8988T (cell line): ENCODE measurements at places on chromosomes 12 and 14.

DNA sequence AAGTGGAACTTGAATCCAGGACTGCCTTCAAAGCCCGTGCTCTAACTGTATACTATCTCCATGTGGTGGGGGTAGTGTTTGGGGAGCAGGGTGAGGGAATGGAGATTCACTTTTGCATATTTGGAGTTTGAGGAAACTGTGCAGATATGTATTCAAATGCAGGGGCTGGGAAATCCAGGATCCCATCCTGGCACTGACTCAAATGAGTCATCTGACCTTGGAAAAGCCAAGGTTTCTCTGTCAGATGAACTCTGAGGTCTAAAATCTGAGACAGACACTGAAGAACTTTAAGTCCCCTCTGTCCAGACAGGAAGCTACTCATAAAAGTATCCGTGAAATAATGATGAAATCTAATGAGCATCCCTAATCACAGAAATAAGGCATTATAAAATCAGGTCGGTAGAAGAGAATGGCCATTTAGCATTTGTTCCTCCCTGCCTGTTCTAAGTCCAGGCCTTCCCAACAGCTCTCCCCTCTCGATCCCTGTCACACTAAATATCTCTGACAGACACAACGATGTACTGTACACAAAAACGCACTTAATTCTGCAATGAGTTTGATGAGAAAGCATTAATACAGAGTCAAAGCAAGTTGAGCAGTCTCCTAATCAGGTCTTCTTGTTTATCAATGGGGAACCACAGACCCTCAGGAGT, 14.4 kb downstream of the NIN start:
- DNase-seq, result no peak

DNA sequence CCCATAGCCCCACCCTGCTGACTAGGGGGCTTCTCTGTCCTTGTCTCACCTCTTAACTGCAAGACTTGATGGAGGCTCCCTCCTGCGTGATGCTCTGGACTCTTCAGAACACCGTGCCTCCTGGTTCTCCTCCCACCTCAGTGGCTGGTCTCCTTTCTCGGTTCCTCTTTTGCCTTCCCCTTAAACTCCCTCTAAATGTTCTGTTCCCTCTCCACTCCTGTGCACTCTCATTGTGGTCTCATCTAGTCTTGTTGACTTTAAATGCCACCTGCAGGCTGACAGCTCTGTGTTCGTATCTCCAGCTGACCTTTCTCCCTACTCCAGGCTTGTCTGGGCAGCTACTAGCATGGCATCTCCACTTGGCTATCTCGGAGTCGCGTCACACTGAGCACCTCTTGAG, 28.3 kb downstream of the DYNC1H1 start:
- DNase-seq, result no peak

GRCh38 chr12:75481013-75481705, 604 bp downstream of the GLIPR1 start:
- DNase-seq, result no peak

DNA sequence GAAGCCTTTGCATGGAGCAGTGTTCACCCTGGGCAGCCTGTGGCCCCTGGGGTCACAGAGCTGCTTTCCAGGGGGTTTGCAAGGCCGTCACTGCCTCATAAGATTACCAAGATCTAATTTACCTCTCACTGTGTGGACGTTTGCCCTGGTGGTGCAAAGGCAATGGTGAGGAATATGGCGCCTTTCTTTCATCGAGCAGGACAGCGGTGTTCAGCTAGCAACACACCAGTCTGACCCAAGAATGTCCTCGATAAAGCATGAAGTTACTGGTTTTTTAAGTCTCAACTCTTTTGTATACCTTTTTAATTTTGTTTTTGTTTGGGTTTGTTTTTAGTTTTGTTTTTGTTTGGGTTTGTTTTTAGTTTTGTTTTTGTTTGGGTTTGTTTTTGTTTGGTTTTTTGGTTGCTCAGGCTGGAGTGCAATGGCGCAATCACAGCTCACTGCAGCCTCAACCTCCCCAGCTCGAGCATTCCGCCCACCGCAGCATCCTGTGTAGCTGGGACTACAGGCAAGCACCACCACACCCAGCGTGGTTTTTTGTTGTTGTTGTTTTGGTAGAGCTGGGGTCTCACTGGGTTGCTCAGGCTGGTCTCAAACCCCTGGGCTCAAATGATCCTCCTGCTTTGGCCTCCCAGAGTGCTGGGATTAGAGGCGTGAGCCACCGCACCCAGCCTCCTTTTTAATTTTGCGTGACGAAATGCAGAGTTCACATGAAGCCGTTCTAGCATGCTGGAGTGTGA, 57.9 kb downstream of the PPP2R5C start:
- DNase-seq, result no peak

DNA sequence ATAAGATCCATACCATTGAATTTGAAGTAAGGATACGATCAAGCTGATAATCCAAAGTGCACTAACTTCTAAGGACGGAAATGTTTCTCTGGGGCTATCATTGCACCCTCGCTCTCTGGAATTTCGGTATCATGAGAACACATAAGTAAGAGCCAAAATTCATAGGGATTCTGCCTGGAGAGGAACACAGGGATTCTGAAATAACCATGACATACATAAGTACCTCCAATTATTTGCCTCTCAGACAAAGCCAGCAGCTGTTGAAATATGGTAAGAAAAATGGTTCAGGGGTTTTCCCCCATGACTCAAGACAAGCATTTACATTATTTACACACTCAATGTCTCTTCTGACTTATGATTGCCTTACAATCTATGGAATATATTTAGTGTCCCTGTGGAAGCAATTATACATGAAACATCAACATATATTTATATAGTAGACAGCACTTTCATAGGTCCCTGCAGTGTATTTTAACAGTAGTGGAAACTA, 1123.6 kb upstream of the SEL1L start:
- no peak for DNase-seq

GRCh38 chr12:77835969-77836368, 5.3 kb downstream of the NAV3 start:
- DNase-seq, result no peak

GRCh38 chr12:69550569-69551350, 34.5 kb upstream of the CCT2 start:
- no peak for DNase-seq

- DNase-seq, result no peak
Observed at GRCh38 chr14:34368115-34368970, 93.7 kb downstream of the SPTSSA start.

DNA sequence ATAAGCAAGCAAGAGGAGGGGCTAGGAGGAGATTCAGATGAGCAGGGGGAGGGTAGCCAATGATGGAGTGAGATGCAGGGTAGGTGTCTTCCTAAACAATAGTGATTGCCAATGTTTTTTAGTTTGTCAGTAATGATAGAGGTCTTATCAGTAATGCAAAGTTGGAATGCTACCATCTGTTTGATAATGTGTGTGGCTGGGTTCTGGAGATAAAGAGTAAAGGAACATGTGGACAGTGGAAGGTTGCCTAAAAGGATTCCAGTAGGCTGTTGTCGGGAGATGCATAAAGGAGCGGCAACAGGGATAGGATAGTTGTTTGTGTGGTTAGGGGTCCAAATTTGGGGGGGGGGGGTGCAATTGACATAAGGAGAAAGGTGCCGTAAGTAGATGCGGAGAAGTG, 52.5 kb downstream of the TESPA1 start:
- DNase-seq, result no peak

DNA sequence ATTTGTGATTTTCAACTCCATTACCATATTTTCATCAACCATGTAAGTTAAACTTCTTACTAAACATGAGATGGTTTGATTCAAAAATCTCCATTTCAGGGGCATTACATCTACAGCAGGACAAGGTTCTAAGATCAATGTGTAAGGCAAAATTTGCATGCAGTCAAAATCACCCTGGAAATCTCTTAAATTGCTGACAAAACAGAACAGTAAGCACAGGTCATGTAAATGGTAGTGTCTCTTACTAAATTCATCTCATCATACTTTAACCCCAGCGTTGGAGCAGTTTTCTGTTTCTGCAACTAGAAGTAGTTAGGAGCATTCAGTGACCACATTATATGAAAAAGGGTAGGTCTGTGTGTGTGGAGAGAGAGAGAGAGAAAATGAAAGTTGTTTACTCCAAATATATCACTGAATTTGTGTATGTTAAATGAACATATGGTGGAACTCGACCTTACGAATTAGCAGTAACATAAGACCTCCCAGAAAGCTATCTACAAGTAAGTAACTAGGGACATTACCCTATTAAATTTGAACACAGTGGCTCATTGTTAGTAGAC, 227.5 kb downstream of the SSPN start:
- no peak for DNase-seq

GRCh38 chr12:121786440-121786825, 7.1 kb downstream of the RHOF start:
- no peak for DNase-seq

DNA sequence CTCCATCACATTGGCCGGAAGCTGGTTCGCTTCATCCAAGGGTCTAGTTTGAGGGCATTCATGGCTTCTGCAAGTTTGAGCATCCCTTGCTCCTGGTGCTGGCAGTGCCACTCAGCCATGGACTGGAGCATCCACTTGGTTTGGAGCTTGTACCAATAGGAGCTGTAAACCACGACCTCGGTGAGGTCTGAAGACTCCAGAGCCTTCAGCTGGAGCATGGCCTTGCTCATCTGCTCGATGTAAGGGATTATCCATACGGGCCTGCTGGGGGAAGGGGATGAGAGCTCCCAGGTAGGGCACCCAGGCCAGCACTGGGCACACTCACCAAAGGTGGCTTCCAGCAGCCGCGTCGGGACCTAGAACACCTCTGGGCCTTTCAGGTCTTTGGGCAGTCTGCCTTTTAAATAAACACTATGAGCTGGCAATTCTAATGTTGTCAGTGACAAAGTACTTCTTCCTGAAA, 13.5 kb downstream of the FOS start:
- no peak for DNase-seq

DNA sequence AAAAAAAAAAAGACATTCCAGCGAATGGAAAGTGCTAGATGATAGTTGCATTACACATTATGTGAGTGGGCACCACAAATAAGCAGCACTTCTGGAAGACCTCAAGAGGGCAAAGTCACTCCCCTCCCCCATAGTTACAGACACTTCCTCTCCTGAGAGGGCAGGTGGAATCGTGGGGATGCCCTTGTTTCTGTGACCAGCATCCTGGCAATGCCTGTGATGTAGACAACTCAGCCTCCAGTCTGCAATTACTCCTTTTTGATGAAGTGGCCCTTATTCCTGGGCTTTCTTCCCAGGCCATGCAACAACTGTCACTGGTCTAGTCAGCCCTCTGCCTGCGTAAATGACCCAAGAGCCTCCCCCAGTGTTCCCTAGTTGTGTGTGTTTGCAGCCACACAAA, 104.8 kb downstream of the VRK1 start:
- no peak for DNase-seq

GRCh38 chr12:92608151-92609091, 94.4 kb upstream of the PLEKHG7 start:
- no peak for DNase-seq

- no peak for DNase-seq
Observed at GRCh38 chr14:42676636-42677035, 1070.0 kb downstream of the LRFN5 start.

DNA sequence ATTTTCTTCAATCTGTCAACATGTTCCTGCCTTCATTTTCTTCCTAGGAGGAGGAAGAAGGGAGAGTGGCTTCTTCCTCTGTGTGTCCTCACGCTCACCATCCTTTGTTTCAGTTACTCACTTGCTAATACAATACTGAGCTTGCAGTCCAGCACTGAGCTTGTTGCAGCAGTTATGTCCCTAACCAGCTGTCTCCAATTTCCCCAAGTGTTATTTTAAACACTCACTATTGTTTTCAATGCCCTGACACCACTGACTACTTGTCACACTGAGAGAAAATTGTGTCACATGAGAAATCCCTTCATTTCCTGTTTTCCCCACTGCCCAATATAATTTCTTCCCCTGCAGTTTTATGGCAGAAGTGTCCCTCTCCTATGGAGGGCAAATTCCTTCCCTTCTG, 53.4 kb downstream of the HSD17B6 start:
- no peak for DNase-seq

DNA sequence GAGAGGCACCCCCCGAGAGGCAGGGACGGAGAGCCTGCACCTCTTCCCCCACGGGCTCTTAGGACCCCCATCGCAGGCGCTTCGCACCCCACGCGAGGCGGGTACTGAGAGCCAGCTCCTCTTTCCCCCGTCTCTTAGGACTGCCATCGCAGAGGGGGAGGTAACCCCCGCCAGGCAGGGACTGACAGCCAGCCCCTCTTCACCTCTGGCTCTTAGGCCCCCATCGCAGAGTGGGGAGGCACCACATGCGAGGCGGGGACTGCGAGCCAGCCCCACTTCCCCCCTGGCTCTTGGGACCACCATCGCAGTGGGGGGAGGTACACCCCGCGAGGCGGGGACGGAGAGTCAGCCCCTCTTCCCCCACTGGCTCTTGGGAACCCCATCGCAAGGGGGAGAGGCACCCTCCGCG, 46.1 kb downstream of the DDX11 start:
- DNase-seq, result no peak

- DNase-seq, result no peak
Observed at GRCh38 chr12:68334132-68334531, 2.0 kb upstream of the MDM1 start.

- no peak for DNase-seq
Observed at GRCh38 chr12:87982208-87982607, 47.0 kb downstream of the C12orf50 start.

GRCh38 chr12:103994235-103994634, 28.6 kb downstream of the TDG start:
- no peak for DNase-seq

- DNase-seq, result no peak
Observed at GRCh38 chr14:95695913-95696312, 9.7 kb downstream of the TCL1B start.

DNA sequence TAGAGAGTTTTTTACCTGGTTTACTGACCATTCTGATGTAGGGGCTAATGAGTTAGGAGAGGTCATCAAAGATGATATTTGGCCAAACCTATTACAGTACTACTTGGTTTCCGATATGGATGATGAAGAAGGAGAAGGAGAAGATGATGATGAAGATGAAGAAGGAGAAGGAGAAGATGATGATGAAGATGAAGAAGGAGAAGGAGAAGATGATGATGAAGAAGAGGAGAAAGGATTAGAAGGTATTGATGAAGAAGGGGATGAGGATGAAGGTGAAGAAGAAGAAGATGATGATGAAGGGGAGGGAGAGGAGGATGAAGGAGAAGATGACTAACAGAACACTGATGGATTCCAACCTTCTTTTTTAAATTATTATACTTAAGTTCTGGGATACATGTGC, 196.6 kb downstream of the TMX1 start:
- no peak for DNase-seq

DNA sequence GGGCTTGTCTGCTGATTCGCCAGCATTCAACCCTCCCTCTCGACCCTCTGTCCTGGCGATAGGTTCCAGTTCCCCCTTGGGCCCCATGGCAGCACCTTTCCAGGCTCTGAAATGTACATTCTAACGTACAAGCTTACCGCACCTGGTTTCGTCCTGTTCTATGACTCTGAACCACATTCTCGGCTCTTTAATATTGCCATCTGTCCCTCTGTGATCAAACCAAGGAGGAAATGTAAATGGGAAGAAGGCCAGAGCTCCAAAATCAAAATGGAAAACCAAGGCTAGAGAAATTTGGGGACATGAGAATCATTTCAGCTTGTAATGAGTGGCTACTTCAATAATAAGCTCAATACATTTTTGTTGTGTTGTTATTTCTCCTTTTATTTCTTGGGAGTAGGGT, 117.2 kb downstream of the TTC7B start:
- no peak for DNase-seq
